ENCODE measurements at places on chromosomes 2 and 18.

DNA sequence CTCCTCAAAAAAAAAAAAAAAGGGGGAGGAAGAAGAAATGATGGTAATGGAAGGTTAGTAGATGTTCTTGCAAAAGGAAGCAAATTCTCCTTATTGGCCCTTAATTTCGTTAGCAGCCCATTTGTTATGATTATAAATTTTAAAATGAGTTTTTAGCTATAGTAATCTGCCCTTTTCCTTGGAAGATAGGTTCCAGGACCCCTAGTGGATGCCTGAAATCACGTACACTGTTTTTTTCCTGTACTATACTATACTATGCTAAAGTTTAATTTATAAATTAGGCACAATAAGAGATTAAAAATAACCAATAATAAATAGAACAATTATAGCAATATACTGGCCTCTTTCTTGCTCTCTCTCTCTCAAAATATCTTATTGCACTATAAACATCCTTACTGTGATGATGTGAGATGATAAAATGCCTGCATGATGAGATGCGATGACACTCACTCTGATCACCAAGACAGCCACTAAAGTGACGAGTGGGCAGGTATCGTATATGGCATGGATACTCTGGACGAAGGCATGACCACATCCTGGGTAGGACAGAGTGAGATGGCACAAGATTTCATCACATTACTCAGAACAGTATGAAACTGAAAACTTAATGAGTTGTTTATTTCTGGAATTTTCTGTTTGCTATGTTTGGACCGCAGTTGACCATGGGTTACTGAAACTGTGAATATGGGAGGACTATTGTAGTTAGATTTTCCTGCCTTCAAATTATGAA lies 87.2 kb downstream of the KCTD18 start:
- no peak for DNase-seq

DNA sequence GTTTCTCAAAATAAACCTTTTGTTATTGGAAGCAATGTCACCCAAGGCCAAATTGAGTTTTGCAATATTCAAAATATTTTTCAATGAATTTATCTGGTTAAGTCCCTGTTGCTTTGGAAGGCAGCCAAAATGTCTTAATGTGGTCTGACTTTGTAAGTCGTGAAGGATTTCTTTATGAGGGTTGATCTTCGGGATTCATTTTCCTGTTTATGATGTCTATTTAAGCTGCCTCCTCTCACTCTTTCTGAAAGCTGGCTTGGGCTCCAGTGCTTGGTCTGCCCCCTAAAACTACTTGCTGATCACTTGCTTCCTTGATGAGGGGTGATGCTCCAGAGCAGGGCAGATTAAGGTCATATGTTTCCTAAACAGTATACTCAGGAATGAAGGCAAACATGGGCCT lies 141.1 kb downstream of the ANTXR1 start:
- DNase-seq = no peak

DNA sequence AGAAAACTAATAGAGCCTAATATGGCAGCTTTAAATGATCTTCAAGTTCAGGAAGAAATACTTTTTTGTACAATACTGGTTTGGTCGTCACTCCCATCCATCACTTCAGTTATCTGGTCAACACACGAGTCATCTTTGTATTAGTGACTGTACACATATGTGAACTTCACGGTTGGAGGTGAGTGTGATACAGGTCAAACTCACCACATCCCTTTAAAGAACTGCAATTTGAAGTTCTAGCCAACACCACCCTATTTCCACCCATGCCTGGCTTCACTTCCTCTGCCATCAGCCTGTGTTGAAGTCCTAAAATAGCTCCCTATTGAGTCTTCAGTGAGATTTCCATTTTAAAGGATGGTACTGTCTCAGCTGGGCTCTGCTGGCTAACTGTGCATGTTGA lies 361.9 kb downstream of the TXNL1 start:
- no peak for DNase-seq

GRCh38 chr2:118604371-118604770 lies 243.1 kb downstream of the EN1 start:
- DNase-seq = no peak

DNA sequence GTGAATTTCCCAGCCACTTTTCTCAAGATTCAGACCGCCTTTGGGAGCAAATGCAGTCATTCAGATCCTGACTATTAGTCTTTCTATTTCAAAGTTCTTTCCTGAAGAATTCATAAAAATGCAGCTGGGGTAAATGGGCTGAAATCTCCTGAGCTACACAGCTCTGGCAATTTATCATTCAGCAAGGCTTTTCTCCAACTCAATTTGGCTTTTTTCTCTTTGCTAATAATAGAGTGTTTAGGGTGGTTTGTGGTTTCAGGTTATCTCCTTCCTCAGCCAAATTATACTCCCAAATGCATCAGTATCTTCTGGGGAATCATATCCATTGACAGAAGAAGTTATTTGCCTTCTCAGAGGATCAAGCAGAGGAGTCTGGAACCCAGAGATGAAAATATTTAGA lies 282.4 kb upstream of the SLC14A2 start:
- DNase-seq = no peak

DNA sequence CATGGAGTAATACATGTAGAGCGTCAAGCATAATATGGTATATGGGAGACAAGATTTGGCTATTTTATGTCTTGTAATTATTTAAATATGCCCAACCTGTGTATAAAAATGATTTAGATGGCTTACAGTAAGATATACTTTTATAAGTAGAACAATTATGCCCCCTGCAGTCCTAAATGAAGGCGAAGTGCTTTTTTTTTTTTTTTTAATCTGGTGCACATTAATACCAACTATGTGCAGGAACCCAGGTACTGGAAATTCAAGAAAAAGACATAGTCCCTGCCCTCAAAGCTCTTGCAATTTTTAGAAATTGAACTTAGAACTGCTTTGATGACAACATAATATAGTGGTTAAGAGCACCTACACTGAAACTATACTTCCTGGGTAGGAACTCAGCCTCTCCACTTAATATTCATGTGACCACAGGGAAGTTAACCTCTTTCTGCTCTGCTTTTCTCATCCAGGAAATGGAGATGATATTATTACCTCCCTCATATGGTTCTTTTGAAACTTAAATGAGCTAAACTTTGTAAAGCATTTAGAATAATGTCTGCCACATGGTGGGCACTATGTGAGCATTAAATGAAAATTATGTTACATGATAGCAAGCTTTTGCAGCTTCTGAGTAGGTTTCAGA lies 38.1 kb downstream of the AFTPH start:
- DNase-seq = no peak

DNA sequence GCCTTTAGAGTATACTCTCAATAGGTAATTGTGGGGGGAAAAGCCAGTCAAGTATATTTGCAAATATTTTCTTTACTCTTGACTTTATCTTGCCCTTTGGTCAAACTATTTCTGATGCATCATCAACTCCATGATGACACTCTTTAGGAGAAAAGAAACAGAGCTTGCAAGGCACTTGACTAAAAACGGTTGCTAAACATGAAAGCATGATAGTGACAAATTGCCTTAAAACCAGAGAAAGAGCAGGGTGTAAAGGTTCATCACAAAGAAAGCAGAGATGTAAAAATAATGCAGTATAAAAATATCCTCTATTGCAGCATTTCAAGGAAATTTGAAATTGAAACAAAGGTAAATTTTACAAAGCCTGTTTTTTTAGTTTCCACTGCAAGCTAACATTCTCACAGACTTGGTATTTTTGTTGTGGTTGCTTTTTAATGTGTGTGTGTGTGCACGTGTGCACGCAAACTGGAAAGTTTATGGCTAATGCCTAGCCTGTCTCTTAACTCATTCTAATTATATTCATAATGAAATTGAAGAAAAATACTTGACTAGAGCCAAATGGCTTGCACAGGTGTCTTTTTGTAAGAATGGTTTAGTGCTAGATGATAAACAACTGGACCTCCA lies 503.6 kb downstream of the ARHGAP15 start:
- DNase-seq = no peak

DNA sequence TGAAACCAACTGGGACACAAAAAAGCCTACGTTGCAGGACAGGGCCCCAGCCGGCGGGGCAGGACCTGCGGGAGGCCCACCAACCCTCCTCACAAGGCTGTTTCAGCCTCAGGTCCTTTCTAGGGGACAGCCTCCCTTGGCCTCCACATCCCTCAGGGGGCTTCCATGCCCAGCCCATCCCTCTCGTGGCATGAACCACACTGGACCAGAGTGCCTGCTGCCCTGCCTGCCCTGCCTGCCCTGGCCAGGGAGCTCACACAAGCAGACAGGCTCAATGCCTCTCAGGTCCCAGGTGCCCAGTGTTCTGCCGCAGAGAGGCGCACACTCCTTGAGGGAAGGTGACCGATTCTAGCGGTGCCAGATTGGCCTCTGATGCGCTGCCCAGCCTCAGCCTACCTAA lies 57.4 kb downstream of the HDAC4 start:
- no peak for DNase-seq

GRCh38 chr2:118853651-118854291 lies 6.3 kb upstream of the EN1 start:
- DNase-seq = no peak

DNA sequence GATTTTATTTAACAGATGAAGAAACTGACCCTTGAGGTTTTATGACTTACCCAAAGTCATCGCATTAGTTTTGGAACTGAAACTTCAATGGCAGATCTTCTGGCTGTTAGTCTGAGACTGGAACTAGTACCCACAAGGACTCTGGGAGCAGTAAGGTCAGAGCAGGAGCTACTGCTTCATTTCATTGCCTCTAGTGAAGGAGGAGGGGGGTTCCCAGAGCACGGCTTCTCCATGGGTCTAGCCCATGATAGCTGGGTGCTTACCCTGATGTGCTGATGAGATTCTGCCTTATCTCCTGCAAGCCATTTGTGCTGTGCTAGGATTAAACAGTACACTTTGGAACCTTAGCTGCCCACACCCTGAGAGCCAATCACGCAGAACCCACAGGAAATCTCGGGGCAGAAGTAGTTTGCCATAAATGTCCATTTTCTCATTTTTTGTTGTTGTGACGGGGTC lies 5.4 kb upstream of the RNASEH1 start:
- no peak for DNase-seq

GRCh38 chr18:46469186-46469915 lies 187.7 kb downstream of the LOXHD1 start:
- DNase-seq = no peak

DNA sequence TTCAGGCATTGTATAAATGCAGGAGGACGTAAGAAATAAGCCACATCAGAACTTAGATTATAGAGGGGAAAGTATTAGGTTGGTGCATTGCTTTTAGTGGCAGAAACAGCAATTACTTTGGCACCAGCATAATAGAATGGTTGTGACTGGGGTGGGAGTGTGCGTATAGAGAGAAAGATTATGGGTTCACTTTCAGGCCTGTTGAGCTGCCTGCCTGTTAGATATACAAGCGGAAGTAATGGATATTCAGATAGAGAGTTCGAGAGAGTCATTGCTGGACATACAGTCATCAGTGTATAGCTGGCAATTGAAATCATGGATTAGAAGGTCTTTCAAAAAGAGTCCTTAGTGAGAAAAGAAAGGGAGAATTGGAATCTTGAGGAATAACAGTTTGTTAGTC lies 139.2 kb upstream of the MYO3B start:
- DNase-seq = no peak

GRCh38 chr2:46700435-46700834 lies 215.2 kb downstream of the MCFD2 start:
- no peak for DNase-seq
